ENCODE measurements at places on chromosomes 1 and 21.
A peak's percentile ranks its signal among the peaks of the same experiment; 100 is the strongest.

GRCh38 chr1:47682198-47682597, 244.4 kb downstream of the FOXD2 start:
- DNase-seq: no peak

- no peak for DNase-seq
These were observed 27.5 kb upstream of the STMN1 start for GRCh38 chr1:25933479-25934365.

DNA sequence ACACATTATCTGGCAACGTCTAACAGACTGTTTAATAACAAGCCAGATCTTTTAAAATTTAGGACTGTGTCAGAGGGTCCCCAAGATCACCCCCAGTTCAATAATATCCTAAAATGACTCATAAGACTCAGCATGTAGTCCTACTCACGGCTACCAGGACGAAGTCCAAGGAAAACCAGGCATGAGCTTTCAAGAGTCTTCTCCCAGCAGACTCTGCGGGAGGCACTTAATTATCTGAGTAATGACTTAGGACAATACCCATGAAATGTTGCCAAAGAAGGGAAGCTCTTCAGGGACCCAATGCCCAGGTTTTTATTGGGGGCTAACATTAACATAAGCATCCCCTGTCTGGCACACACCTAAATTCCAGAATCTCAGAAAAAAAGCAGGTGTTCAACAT, 7.0 kb downstream of the HFM1 start:
- no peak for DNase-seq

- no peak for DNase-seq
These were observed 165.3 kb downstream of the SDCCAG8 start for GRCh38 chr1:243420946-243421685.

DNA sequence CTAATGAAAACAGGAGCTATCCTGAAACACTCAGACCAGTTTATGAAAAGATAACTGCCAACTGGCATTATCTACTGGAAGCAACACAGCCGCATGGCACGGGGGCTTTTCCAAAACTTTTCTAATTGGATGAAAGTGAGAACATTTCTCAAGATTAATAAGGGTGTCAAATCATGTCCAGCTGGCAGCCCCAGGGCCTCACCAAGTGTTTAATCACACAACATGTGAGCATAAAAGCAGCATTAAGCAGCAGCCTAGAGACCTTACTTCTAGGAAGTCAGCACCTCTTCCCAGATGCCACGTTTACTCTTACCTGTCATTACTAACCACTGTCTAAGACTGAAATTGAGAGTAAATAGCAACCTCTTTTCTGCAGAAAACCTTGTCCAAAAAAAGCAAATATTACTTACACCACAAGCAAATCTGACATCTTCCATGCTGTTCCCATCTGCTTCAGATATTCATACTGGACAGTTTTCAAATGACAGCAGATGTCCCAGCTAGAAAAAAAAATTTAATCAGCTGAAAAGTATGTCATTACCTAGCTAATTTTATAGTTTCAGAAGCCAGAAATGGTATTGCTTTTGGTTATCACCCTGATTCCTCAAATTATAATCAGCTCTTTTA, 341.5 kb upstream of the ZP4 start:
- DNase-seq: no peak

GRCh38 chr1:201676197-201676596, 137.3 kb downstream of the NAV1 start:
- DNase-seq: no peak

GRCh38 chr1:167826127-167826526, 87.8 kb downstream of the ADCY10 start:
- no peak for DNase-seq

GRCh38 chr21:32844653-32845436, 73.3 kb upstream of the PAXBP1 start:
- no peak for DNase-seq

DNA sequence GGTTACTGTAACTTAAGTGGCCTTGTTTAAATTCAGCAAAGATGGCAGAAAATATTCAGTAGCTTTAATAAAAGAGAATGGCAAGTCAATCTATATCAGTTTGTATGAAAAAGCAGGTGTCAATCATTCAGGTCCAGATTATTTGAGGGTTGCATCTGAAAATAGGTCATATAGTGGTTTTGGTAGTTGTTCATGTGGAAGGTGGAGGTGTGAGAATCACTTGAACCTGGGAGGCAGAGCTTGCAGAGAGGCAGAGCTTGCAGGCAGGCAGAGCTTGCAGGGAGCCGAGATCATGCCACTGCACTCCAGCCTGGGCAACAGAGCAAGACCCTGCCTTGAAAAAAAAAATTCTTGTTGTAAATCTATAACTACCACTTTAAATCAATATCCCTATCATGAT, 88.6 kb downstream of the ZSWIM5 start:
- no peak for DNase-seq

DNA sequence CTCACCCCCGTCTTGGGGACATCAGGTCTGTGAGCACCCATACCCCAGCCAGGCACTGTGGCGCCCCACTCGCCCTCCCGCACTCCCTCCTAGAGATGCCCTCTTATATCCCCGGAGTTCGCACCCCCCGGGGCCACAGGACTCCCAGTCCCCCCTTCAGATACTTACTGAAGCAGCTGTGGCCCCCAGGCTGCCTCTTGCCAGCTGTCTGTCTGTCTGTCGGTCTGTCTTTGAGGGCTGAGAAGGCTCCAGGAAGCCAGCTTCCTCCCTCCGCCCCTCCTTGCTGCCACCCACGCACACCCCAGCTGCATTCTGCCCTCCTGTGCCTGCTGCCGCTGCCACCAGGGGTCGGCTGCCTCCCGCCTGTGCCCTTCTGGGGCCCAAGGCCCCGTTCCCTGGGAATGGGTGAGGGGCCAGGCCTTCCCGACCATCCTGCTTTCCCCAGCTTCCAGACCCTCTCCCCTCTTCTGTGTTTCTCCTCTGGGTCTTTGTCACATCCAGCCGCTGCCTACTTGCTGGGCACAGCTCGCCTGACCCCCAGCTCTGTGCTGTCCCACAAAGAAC, at the start of gene PTPN7:
Gene PTPN7 (minus strand): TSS at position 226 of the 564 bp plus-strand sequence. CDS start 1,200 bp downstream, outside the sequence.
- peak; percentile 76 for DNase-seq

DNA sequence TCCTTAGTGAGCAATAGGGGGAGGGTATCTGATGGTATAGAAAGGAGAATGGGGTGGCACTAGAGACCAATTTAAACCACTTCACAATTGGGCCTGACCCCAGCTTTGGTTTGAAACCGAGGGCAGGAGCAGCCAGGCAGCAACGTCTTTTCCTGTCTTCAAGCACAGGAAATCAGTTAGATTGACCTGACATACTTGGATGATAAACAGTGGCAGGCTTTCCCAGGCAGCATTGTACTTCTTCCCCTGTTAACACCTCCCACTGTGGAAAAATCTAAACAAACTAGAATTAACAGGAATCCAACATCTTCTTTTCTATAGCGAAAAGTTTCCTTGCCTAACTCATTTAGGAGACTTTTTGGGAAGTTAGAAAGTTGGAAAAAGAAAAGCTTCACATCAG, 40.6 kb downstream of the SELL start:
- no peak for DNase-seq

GRCh38 chr1:37676281-37677142, 15.8 kb upstream of the CDCA8 start:
- DNase-seq: no peak

DNA sequence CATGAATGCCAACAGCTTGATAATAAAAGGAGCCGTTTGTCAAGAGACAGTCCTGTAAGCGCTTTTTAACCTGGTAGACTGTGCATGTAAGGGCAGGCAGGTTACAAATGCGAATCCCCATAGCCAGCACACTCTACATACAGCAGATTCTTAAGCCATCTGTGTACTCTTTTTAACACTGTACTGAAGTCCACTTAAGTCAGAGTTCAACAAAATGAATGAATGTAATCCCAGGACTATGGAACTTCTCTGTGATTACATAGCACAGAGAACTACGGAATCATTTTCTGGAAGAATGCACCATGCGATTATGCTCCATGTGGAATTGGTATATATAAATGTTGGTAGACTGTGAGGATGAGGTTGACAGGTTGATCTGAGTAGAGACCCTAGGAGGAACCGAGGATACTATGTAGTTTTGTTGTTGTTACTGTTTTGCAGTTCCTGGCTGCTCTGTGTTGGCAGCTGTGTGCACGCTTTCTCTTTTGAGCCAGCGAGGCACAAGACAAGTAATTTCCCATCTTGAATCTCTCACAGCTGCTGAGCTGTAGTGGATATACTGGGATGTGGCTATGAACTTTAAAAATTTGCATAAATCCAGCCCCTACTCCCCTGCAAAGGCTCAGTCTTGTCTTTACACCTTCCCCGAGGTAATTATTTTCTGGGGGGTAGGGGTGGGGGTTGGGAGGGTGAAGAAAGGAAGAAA, 21.9 kb downstream of the LRRC8D start:
- no peak for DNase-seq

- peak; percentile 22 for DNase-seq
These were observed 646 bp downstream of the MAPKAPK2 start for GRCh38 chr1:206685334-206685768.

DNA sequence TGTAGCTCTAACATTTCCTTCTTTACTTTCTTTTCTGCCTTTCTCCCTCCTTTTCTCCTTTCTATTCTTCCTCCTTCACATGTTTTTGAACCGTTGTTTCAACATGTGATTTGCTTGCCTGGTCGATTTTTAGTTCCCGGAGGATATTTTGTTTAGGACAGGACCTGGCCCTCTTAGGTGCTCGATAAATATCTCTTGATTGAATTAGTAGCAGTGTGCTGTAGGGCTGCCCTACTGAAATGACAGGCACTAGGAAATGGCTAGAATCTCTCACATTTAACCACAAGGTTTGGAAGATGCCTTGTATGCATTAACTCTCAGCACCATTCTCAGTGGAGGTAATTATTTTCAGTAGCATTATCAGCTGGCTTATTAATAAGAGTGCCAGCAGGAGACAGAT, 305.6 kb downstream of the PAPPA2 start:
- no peak for DNase-seq

GRCh38 chr1:95655321-95656020, 421.5 kb downstream of the RWDD3 start:
- DNase-seq: no peak

- no peak for DNase-seq
These were observed 113.5 kb downstream of the OMA1 start for GRCh38 chr1:58432851-58433668.

DNA sequence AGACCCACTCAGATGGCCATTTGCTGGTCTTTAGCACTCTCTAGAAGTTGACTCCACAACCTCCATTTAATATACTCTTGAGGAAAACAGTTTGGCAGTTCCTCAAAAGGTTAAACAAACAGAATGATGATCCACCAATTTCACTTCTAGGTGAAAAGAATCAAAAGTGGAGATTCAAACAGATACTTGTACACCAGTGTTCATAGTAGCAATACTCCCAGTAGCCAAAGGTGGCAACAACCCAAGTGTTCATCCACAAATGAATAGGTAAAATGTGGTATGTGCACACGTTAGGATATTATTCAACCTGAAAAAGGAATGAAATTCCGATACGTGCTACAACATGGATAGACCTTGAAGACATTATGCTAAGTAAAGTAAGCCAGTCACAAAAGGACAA, 6.3 kb downstream of the PRCC start:
- DNase-seq: no peak

DNA sequence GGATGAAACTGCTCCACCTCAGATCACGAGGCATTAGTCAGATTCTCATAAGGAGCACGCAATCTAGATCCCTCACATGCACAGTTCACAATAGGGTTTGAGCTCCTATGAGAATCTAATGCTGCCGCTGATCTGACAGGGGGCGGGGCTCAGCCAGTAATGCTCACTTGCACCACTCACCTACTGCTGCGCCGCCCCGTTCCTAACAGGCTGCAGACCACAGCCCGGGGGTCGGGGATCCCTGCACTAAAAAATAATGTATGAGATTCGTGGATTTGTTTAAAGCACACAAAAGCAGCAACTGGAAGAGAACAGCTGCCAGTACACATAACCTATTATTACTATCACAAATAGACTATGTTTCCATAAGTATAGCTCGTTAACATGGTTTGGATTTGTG, 72.9 kb downstream of the HLCS start:
- no peak for DNase-seq

DNA sequence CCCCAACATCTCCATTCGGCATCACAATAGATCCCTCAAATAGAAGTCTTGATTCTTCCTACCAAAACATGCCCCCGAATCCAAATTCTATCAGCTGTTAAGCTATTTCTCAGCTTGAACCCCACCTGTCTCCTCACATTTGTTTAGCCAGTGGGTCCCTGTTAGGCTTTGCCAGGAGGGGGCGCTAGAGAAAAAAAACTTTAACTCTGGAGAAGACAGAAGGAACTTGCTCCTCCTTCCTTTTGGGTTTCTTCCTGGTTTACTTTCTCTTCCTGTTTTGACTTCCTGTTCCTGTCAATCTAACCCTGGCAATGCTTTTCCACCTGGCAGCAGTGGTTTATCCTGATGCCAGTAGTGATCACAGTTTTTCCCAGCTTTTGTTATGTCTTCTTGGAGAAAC, 95.6 kb upstream of the KCNK1 start:
- DNase-seq: no peak

GRCh38 chr21:39313042-39313570, 326 bp downstream of the BRWD1 start:
- DNase-seq: no peak

DNA sequence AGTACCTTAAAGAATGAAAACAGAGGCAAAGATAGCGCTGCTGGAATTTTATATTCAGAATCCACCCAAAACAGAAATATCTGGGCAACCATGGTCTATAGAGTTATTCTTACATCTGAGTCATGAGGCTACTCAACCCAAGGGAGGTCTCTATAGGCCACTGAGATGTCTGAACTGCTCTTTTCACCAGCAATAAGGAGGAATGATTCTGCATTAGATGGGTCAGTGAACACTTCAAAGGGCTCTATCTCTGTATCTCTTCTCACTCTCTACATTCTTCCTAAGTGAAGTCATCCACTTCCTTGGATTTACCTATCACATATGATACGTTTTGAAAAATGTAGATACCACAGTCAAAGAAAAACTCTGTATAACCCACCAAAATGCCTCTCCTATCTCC, 90.2 kb upstream of the NGF start:
- no peak for DNase-seq

DNA sequence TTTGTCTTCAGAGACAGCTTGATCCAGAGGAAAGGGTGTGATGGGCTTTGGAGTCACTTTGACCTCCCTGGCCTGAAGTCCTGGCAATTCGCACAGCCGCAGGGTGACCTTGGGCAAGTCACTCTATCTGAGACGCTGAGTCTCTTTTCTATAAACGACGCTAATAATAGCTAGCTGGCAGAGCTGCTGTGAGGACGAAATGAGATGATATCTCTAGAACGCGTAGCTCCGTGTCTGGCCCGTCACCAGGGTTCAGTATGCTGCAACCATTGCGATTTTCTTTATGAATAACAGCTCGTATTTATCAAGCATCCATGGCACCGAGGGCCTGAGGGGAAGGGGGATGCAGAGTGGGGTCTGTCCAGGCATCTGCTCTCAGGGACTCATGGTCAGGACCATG, 58.7 kb downstream of the IGSF21 start:
- no peak for DNase-seq

Data from CD4-positive, alpha-beta T cell treated with Interleukin-2 at 100 ng/mL for 4 hours (primary cell).